ENCODE measurements at places on chromosomes 16 and 17.

GRCh38 chr17:61338000-61338798 is 61.4 kb upstream of the TBX2 start:
- peak; percentile 44 for DNase-seq

- peak; percentile 47 for DNase-seq
These were observed 23.4 kb upstream of the SSTR2 start for GRCh38 chr17:73141411-73141810.

- no peak for DNase-seq
These were observed 1.1 kb upstream of the UBE2I start for GRCh38 chr16:1308036-1308976.

GRCh38 chr16:57795431-57795878 is 6.8 kb downstream of the KIFC3 start:
- peak; percentile 85 for DNase-seq

DNA sequence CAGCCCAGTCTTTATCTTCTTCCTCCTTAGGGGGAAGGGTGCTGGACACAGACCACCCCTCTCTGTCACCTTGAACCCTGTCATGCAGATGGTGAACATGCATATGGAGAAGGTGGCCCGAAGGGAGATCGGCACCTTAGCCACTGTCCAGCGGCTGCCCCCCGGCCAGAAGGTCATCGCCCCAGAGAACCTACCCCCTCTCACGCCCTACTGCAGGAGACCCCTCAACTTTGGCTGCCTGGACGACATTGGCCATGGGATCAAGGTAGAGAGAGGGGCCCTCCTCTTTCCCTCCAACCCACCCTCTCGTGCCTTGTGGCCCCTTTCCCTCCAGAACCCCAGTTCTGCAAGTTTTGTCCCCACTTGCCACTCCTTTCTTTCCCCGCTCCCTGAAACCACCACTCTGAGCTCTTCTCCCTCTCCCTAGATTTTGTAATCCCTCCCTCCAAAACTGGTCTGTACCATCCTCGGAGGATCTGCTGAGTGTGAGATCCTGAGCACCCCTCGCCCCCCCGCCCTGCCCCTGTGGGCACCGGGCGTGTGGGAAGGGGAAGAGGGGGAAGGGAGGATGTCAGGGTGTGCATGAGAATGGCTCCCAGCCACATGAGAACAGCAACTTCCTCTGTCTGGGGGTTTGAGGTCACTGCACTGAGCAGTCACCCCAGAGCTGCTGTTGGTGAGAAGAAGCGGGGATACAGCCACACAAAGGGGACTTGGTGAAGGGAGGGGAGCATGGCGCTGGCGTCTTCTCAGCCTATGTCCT is 7.3 kb downstream of the ABI3 start:
- DNase-seq, result no peak

- no peak for DNase-seq
These were observed 70.4 kb upstream of the SMURF2 start for GRCh38 chr17:64732336-64733006.

- no peak for DNase-seq
These were observed 51.8 kb downstream of the SOCS3 start for GRCh38 chr17:78307887-78308638.

- DNase-seq, result peak; percentile 39
These were observed 103.6 kb upstream of the C16orf82 start for GRCh38 chr16:26963109-26963508.

GRCh38 chr17:75032720-75033280 is 14.0 kb downstream of the ATP5PD start:
- DNase-seq, result peak; percentile 57

DNA sequence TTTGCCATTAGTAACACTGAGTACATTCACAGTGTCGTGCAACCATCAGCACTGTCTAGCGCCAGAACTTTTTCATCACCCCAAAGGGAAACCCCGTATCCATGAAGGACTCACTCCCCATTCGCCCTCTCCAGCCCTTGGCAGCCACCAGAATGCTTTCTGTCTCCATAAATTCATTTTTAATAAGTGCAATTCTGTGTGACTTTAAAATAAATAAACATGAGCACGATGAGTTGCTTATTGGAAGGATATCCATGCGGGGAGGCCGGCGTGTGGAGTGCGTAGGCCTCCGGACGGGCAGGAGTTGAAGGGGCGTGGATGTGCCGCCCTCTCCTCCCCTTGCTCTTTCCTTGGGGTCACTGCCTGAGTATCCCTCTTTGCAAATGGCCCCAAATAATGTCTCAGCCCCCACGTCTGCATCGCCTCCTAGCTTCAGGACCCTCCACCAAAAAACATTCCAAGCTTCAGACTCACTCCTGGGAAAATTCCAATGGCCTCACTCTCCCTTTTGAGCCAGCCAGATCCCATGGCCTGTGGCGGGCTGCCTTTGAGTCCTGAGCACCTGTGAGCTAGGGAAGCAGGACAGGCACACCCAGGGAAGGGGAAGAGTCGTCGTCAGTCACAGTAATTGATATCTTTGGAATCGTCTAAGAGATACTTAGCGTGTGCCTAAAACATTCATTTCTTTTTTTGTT is 306.3 kb downstream of the SEC14L1 start:
- no peak for DNase-seq

GRCh38 chr17:3635474-3636153 is 436 bp downstream of the SHPK start:
- DNase-seq, result peak; percentile 73

- no peak for DNase-seq
These were observed 317.1 kb downstream of the PHKB start for GRCh38 chr16:47778106-47778801.

- DNase-seq, result no peak
These were observed 82.1 kb downstream of the OR1D5 start for GRCh38 chr17:2981325-2981724.

DNA sequence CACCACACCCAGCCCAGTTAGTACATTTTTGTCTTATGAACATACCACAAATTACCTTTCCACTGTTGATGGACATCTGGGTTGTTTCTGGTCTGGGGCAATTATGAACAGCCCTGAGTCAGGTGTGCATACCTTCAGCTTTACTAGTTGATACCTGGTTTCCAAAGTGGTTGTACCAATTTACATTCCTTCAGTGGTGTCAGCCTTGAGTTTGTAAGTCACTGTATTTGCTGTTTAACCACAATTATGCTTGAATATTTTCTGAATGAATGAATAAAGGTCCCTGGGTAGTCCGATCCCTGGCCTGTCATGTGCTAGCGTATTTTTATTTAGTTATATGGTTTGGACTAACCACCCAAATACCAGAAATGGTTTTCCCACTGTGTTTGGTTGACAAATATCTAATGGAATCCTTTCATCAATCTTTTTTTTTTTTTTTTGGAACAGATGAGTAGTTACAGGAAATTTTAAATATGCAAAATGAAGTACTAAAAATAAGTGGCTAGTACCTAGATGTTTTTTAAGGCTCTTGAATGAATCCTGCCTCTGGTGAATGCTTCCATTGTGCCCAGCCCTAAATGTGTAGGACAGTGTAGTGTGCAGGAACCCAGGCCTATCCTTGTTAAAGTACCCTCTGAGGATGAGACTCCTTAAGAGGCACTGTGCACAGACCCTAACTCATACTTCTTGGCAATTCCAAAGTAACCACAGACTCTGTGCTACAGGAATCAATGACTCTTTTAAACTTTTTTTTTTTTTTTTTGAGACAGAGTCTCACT is 3.7 kb downstream of the DUSP14 start:
- DNase-seq, result no peak

DNA sequence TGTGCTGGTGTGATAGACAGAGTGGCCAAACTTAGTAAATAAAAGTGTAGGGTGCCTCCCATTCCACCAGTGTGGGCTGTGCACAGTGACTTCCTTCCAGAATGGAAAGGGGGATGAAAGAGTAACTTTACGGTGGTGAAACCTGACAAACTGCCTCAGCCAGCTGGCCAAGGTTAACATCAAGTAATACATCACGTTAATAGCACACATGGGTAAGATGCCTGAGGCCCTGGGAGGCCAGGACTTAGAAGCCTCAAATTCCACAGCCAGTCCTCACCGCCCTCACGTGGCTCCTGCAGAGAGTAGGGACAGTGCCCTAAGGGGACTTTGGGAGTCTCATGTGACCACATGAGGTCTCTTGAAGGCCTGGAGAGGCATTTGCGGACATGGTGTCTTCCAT is 14.1 kb downstream of the RMI2 start:
- DNase-seq, result no peak

DNA sequence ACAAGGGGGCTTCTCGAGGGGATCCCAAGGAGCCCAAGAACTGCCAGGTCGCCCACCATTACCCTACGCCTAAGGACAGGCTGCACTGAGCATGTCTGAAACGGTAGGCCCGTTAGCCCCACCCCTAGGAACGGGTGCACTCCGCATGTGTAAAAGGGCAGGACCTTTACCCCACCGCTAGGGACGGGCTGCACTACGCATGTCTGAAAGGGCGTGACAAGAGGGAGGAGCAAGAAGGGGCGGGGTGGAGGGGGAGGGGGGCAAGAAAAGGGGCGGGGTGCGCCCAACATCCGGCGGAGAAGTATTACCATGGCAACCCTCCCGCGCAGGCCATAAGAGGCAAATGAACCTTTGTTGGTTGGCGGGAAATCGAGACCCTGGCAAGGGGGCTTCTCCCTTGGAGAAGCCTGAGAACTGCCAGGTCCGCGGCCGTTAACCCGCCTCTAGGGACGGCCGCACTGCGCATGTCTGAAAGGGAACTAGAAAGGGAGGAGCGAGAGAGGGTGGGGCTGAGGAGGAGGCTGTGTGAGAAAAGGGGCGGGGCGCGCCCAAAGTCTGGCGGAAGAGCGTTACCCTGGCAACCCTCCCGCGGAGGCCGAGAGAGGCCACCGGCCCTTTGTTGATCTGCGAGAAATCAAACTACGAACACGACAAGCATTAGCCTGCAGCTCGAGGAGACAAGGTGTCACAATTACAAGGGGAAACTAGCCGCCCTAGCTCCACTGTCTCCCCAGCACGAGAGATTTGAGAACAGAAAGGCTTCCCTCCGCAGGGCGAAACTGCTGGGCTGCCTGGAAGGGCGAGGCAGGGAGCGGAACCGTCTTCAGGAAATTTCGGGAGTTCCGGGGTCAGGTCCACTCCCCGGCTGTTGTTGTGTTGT is 2046.8 kb downstream of the TP53TG3F start:
- DNase-seq, result peak; percentile 94

DNA sequence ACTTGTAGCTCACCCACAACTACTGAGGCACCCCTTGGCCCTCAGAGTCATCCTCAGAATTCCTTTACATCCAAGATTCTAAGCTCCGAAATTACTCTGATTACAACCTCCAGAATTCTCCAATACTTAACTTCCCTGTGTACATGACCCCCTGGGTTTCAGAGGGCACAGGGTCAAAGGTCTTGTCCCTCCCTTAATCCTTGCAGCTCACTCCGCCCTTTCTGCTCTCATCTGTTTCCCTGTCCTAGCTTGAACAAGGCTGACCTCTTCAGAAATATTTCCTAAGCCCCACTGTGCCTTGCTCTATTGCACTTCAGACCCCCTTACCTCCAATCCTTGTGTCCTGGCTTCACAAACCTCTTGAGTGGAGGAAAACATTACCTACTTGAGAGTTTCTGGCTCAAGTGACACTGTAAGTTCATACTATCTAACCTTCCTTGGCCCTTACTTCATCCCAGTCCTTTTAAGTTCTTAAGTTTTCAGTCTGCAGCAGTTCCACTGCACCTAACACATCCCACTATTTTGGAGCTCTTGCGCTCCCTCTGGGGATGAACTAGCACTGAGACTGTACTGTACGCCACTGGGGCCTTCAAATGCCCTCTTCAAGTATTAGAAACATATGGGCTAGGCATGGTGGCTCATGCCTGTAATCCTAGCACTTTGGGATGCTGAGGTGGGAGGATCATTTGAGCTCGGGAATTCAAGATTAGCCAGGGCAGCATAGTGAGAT is 6.2 kb downstream of the N4BP1 start:
- DNase-seq, result no peak

DNA sequence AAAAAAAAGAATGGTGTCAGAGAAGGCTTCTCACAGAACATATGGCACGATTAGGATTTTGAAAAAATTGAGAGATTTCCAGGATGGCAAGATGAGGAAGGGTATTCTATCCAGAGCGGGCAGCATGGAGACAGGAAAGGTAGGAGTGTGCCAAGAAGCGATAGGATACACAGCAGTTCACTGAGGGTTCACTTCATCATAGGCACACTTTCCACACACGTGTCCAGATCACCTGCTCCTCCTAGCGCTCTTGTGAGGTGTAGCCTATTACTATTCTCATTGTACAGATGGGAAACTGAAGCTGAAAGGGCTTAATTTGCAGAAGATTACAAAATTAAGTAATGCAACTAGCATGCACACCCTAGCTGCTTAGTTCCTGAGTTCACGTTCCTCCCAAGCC is 6.2 kb upstream of the ELAC2 start:
- DNase-seq, result peak; percentile 45

DNA sequence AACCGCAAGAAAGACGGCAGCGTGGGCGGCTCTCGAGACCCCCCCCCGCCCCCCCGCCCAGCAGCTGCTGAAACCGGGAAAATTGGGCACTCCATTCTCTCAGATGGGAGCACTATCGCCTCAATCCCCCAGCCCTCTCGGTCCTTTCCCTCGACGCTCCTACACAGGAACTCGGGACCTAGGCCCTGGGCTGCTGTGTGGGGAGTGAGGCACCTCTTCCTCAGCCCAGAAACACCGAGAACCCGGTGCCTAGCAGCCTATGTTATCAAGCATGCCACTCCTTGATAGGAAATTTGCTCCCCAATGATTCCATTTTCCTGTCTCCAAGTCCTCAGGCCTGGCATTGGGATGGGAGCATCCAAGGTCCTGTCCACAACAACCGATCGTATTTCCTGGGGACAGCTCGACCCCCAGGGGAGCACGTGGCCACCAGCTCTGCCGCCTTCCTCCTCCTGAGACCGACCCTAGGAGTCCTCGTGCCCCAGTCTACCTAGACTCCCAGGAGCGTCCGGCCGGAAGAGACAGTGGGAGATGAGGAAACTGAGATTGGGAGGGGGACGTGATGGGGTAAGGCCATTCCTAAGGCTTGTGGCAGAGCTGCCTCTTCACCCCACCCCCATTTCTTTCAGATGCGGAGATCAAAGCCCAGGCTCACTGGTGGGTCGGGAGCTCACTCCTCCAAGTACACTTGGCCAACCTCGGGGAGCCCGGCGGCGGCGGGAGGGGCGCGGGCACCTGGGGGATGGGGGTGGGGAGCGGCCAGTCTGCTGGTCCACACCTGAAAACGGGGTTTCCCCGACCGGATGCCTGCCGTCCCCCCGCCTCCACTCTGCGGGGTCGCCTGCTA is 17.5 kb upstream of the CBX8 start:
- no peak for DNase-seq

DNA sequence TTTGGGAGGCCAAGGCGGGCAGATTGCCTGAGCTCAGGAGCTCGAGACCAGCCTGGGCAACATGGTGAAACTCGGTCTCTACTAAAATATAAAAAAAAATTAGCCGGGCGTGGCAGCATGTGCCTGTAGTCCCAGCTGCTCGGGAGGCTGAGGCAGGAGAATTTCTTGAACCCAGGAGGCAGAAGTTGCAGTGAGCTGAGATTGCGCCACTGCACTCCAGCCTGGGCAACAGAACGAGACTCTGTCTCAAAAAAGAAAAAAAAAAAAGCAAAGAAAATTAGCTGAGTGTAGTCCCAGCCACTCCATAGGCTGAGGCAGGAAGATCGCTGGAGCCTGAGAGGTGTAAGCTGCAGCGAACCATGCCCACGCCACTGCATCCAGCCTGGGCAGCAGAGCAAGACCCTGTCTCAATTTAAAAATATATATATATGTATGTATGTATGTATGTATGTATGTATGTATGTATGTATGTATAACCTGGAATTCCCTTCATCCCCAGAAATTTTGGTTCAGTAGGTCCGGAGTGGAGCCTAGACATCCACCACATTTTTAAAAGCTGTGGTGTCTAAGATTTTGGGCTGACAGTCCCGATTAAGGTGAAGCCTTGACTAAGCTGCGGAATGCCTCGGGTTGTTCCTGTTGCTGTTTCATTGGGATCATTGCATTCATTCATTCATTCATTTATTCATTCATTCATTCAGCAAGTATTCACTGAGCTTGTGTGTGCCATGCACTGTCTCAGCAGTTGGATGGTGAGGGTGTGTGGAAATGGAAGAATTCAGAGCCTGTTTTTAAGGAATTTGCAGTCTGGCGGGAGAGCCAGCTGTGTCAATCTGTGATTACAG is 25.9 kb downstream of the TMEM94 start:
- DNase-seq, result no peak
